ENCODE measurements at places on chromosomes 2 and 18.

- peak; percentile 48 for ATAC-seq
These were observed 142.2 kb downstream of the RAPGEF4 start for GRCh38 chr2:172877826-172878225.

GRCh38 chr2:133607679-133608078, 39.4 kb upstream of the NCKAP5 start:
- ATAC-seq = no peak

GRCh38 chr2:215504547-215504946, 68.7 kb upstream of the FN1 start:
- ATAC-seq = no peak

- ATAC-seq = no peak
These were observed 125.4 kb downstream of the OSBPL1A start for GRCh38 chr18:24272229-24272525.

DNA sequence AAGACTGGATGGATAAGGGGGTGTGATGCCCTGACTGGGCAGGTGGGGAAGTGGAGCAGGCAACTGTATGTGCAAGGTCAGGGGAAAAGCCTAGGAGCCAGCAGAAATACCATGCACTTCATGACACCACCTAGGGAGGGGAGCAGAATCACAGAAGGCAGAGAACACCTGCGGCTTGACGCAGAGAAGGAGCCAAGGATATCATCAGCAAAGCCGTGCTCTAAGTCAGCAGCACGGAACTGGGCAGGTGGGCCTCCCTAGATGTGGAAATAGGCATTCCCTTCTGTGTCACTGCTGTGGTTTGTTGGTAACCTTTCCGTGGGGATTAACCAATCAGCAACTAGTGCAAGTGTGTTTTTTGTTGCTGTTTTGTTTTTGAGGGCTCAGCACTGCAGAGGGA, 41.3 kb downstream of the HDLBP start:
- no peak for ATAC-seq

DNA sequence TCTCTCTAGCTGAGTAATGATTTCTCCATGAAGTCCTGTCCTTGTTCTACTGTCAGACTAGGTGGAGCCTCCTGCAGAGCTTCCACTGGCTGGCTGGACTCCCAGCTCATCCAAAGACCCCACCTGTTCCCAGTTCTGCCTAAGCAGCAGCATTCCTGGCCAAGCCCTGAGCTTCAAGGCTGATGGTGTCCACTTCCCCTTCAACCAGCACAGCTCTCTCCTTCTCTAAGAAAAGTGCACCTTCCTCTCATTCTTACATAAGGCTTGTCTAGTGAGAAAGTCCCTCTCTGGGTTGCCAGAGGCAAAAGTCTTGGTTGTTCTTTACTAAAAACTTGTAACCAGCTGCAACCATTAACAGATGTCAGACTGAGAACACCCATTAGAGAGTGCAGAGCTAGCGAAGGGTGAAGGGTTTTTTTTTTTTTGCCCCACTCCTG, 58.9 kb downstream of the CXCR4 start:
- ATAC-seq = no peak

DNA sequence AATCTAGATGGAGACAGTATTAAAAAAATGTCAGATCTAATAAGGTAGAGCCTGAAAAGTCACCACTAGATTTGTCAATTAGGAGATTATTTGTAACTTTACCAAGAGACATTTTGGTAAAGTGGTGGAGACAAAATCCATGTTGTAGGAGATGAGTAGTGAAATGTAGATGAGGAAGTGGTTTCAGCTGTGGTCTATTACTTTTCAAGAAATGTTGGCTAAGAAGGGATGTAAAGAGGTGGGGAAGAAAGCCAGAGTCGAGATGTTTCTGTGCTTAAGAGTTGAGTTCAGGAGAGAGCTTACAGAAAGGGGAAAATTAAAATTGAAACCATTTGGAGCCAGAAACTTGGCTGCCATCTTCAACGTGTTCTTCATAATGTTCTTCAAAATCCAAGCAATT, 22.2 kb downstream of the ACVR2A start:
- no peak for ATAC-seq

DNA sequence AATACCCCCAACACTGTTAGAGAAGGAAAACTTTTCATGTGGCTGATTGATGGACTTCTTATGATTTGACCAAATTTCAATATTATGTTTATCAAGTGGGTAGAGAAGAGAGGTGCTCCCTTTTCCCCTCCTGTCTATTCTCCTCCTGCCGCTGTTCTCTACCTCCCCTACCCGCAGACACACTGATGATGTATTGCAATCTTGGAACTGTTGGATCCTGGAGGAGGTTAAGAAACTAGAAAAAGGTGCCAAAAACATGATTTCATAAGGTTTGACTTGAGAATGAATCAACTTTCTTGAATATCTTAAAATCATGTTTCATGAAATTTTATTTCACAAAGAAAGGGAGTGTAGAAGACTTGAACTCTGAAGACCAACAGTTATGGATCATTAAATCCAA, 125.8 kb downstream of the MEIS1 start:
- ATAC-seq = no peak

- ATAC-seq = no peak
These were observed 12.2 kb downstream of the SESTD1 start for GRCh38 chr2:179252423-179252822.

- ATAC-seq = no peak
These were observed 715.5 kb upstream of the RAB6C start for GRCh38 chr2:129263939-129264338.

DNA sequence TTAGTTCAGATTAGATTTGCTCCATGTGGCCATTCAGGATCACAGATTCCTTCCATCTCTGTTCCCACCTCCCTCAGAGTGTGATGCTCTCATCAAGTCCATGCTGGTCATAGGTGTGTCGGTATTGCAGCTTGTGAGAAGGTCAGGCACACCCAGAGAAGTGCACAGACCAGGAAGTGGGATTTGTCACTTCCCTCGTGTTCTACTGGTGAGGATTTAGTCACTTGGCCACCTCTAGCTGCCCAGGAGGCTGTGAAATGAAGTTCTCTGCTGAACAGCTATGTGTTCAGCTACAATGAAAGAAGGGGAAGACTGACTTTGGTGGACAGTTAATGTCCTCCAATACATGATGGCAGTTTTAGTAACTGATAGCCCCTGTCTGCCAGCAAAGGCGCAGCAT, 3.5 kb upstream of the LANCL1 start:
- no peak for ATAC-seq

- ATAC-seq = no peak
These were observed 9.1 kb downstream of the LOXL3 start for GRCh38 chr2:74544634-74545033.

- no peak for ATAC-seq
These were observed 229.4 kb upstream of the SMAD2 start for GRCh38 chr18:48159816-48160215.

DNA sequence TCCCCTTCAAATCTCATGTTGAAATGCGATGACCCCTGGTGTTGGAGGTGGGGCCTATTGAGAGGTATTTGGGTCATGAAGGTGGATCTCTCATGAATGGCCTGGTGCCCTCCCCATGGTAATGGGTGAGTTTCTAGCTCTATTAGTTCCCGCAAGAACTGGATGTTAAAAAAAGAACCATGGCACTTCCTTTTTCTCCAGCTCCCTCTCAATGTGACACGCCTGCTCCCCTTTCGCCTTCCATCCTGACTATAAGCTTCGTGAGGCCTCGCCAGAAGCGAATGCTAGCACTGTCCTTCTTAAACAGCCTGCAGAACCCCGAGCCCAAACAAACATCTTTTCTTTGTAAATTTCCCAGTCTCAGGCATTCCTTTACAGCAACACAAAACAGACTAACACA, 303.2 kb upstream of the REV1 start:
- no peak for ATAC-seq

GRCh38 chr2:85830645-85831044, 58.1 kb downstream of the ST3GAL5 start:
- no peak for ATAC-seq

- ATAC-seq = no peak
These were observed 76.3 kb upstream of the DAPL1 start for GRCh38 chr2:158718851-158719250.

DNA sequence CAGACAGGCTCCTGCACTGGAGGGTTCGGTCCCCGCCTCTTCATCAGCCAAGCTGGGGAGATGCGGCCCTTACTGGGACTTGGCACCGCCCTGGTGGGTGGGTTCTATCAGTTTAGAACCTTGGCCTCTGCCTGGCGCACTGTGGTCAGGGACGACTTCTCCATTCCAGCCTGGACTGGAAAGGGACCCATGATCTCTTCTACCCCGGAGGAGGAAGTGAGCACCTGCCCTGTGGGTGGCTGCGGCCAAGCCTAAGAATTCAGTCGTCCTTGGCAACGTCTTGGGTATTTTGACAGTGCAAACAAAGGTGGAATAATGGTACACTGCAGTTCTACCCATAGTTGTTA, 106.9 kb upstream of the CD302 start:
- ATAC-seq = no peak

DNA sequence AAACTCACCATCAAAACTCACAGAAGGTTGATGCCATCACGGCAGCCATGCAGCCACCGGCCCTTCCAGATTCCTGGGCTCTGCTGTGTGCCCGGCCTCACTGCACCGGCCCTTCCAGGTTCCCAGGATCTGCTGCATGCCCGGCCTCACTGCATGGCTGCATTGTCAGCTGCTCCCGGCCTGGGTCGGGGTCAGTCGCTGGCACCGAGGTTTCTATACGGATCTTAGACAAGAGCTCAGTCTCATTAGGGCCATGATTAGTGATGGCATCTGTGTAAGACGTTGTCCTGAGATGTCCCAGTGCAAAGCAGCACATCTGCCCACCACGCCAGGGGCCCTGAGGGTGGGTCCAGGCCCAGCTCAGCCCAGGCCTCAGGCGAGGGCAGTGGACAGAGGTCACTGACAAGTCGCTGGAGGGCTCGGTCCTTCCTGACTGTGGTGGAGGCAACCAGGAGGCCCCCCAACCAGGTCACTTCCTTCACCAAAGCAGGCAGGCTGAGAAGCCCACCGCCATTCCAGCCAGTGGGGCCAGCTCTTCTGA, 29.4 kb downstream of the TMEM18 start:
- no peak for ATAC-seq

DNA sequence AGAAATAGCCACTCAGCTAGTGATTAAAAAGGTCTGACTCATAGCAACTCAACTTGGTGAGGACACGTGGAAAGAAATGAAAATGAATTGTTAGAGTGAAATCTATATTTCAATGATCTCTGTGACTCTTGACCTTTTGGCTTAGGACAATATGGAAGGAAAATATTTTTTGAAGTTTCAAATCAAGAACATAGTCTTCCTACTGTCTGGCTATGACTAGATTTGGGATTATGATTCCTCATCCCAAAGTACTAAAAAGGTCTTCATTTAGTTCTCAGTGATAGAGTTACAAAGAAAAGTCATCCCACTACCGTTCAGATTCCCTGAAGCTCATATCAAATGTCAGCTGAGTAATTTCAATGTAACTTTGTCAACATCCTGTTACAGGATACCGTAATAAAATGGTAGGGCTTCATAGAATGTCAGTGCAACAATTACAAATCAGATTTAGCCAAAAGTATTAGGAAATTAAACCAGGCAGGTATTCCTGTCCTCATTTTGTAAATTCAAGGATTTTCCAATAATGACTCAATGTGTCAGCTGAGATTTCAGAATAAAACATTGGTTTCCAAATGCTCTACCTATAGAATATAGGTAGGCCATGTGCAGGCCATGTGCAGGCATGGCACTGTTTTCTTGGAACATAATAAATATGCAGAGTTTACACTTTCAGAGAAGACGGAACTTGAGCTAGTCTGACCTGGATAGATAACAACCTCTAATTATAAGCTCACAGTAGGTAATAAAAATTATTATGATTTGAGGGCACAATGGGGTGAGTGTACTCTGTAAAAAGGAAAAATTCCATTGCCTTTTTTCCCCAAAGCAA, 36.0 kb downstream of the ANKRD29 start:
- ATAC-seq = no peak

DNA sequence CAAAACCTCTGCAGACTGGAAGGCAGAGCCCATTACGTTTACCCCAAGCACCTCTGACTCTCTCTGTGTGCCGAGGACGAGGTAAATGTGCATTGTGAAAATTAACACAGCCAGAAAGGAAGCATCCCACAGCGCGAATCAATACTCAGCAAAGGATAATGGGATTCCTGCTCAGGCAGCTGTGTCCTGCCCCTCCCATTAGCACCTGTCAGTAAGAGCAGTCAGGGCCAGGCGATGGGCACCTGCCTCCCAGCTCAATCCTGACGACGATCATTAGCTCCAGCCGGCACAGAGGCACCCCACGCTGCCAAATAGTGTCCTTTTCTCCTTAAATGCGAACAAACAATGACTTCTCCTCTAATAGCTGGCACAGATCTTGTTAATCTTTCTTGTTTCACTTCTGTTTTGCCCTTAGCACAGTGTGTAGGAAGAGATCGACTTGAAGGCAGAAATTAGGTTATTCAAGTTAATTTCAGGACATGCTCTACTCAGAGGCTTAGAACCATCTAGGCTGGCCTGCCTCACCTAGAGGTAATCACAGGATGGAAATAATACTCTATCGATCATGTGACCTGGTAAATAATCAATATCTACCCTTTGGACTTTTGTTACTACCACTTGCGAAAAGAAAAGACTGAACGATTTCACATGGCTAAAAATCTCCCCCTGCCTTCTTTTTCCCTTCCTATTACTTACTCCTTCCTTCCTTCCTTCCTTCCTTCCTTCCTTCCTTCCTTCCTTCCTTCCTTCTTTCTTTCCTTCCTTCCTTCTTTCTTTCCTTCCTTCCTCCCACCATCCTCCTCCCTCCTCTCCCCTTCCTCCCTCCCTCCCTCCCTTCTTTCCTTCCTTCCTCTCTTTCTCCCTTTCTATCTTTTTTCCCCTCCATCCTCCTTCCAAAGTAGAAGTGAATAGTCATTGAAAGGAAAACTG, 487.9 kb upstream of the ID2 start:
- ATAC-seq = no peak

DNA sequence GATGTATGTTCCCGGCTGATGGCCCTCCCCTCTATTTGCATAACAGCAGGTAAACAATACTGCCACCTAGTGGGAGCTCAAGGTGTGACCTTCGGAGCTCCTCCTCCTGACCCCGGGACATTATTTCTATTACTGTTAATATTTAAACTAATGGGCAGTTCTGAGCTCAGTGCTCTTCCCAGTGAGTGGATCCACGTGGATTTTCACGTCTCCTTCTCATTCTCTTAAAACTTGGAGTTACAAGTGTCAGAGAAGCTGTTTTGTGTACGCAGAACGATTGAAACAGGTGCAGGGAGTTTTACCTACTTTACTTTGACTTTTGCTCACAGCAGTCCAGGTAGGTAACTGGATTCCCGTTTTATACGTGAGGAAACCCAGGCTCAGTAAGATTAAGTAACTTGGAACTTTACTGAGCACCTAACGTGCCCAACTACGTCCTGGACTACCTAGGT, 127.3 kb downstream of the PRKCE start:
- ATAC-seq = peak; percentile 61

DNA sequence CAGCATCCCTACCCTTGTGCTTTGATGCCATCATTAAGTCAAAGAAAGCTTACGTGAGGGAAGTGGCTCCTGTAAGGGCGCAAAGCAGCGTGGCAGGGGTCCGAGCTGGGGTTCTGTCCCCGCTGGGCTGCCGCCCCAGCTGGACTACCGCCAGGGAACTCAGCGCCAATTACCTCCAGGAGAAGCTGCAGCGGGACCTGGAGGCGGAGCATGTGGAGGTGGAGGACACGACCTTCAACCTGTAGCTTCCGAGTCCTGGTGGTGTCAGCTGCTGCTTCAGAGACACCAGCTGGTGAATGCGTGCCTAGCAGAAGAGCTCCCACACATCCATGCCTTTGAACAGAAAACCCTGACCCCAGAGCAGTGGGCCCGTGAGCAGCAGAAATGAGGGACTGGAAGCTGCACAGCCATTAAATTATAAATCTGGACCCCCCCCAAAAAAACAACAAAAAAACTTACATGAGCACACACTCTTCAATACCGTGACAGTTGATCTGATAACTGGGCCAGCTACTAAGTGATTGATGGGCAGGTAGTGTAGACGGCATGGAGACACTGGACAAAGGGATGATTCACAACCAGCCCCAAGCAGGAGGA, 20.1 kb upstream of the YES1 start:
- no peak for ATAC-seq

Measured in activated CD4-positive, CD25-positive, alpha-beta regulatory T cell treated with anti-CD3 and anti-CD28 coated beads, Interleukin-2, amount 50 U/mL, for 24 hours (primary cell).